Suppressor macrophage treated with lipopolysaccharide for 4 hours (primary cell): ENCODE measurements at places on chromosomes 13 and 19.

DNA sequence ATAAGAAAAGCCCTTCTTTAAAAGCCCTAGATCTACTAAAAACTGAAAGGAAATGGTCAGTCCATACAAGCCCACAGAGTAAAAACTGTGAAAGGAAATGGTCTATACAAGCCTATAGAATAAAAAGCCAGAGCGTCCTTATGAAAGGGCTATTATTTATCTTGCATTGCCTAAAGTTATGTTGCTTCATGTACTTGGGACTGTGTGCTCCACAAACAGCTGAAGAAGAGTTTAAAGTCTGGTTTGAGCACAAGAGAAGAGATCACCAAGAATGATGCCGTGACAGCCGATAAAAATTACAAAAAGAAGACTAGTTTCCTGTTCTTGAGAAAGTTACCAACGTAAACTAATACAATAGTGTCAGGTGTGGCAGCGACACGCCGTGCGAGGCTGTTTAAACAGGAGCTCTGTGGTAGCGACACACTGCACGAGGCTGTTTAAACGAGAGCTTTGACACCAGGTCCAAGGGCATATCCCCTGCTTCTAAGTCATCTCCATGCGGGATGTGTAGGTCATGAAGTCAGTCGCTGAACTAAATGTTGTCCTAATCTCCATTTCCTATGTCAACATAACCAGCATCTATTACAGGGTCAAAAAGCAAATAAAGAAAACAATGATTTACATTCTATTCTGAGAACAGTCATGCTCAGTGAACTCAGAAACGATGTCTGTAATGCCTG lies 24.9 kb downstream of the PCID2 start:
- DNase-seq = no peak

GRCh38 chr13:29577136-29578051 lies 18.1 kb downstream of the SLC7A1 start:
- DNase-seq = peak; percentile 11

GRCh38 chr13:58884353-58885209 lies 1253.0 kb downstream of the PCDH17 start:
- DNase-seq = no peak

DNA sequence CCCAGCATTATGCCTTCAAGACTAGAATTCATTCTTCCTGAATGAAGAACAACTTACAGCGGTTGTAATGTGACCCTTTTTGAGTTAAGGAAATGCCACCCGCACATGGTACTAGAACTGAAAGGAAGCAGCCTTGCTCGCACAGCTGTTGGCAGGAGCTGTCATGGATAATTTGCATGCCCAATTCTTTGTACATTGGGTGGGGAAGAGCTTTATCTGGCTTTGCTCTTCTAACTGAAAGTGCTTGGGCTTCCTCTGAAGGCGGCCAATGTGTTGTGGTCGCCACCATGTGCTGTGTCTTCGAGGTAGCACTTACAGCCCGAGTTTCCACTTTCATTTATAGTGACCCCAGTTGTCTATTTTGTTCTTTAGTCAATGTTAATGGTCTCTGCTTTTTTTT lies 3.4 kb downstream of the CCNE1 start:
- no peak for DNase-seq

GRCh38 chr19:389255-389934 lies 19.6 kb downstream of the C2CD4C start:
- no peak for DNase-seq
